ENCODE measurements at places on chromosomes 12 and 14. TPM values are rescaled to one million over a fixed set of nuclear protein-coding genes. Genes with fewer than 3 reads are reported as not detected.

The UNC119B gene
- total RNA-seq = 29.1 TPM

The SLC35E3 gene
- total RNA-seq = 8.2 TPM

The MRPL42 gene
- 40.1 TPM for total RNA-seq

The DBX2 gene
- not detected for total RNA-seq

The SOAT2 gene
- total RNA-seq = 0.26 TPM

The CLEC12A gene
- 0.22 TPM for total RNA-seq

The RNASE3 gene
- total RNA-seq = not detected

The TAS2R20 gene
- 1.3 TPM for total RNA-seq

The LEMD3 gene
- total RNA-seq = 52.6 TPM

The FAM222A gene
- 0.55 TPM for total RNA-seq

The HELB gene
- total RNA-seq = 69.0 TPM

- no peak for DNase-seq
Measured at GRCh38 chr12:111636209-111636945, 37.3 kb upstream of the ATXN2 start.

- no peak for DNase-seq
Measured at GRCh38 chr14:52325126-52325525, 11.0 kb downstream of the PTGER2 start.

GRCh38 chr12:118472940-118473339 lies 96.6 kb downstream of the SUDS3 start:
- DNase-seq = no peak

GRCh38 chr12:23008623-23009022 lies 383.7 kb downstream of the ETNK1 start:
- no peak for DNase-seq

- no peak for DNase-seq
Measured at GRCh38 chr12:63917864-63918799, 73.6 kb downstream of the SRGAP1 start.

GRCh38 chr14:70203686-70204085 lies 14.9 kb upstream of the SLC8A3 start:
- no peak for DNase-seq

- no peak for DNase-seq
Measured at GRCh38 chr12:105451798-105452197, 121.3 kb downstream of the C12orf75 start.

- DNase-seq = no peak
Measured at GRCh38 chr14:76163668-76164363, 12.1 kb downstream of the GPATCH2L start.

DNA sequence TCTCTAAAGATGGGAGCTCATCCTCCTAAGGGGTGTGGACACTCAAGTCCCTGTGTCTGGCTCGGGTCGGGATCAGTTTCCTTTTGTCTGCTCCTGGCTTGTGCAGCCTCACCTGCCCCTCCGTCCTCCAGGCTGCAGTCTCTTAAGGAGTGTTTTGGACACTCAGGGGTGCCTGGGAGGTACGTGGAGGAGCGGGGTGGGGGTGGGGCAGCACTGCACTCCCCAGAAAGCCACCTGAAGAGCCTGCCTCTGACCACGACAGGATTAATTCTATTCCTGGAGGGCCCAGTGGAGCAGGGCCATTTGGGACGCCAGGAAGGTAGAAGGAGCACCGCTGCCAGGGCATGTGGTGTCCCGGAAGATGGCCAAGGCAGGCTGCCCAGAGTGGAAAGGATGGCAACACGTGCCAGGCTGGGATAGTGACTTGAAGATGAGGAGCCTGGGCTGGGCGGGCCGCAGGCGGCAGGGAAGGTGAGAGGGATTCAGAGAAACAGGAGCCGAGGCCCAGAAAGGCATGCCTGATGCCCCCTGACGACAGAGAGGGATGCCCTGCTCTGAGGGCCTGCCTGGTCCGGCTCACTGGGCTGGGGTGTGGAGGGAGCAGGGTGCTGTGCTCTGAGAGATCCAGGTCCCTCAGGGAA lies 14.8 kb upstream of the LRTM2 start:
- DNase-seq = no peak

GRCh38 chr12:109462868-109463692 lies 14.0 kb downstream of the KCTD10 start:
- no peak for DNase-seq

GRCh38 chr12:112350593-112351592 lies 31.3 kb downstream of the HECTD4 start:
- no peak for DNase-seq

GRCh38 chr14:20455355-20456300 lies 602 bp downstream of the APEX1 start:
- no peak for DNase-seq

DNA sequence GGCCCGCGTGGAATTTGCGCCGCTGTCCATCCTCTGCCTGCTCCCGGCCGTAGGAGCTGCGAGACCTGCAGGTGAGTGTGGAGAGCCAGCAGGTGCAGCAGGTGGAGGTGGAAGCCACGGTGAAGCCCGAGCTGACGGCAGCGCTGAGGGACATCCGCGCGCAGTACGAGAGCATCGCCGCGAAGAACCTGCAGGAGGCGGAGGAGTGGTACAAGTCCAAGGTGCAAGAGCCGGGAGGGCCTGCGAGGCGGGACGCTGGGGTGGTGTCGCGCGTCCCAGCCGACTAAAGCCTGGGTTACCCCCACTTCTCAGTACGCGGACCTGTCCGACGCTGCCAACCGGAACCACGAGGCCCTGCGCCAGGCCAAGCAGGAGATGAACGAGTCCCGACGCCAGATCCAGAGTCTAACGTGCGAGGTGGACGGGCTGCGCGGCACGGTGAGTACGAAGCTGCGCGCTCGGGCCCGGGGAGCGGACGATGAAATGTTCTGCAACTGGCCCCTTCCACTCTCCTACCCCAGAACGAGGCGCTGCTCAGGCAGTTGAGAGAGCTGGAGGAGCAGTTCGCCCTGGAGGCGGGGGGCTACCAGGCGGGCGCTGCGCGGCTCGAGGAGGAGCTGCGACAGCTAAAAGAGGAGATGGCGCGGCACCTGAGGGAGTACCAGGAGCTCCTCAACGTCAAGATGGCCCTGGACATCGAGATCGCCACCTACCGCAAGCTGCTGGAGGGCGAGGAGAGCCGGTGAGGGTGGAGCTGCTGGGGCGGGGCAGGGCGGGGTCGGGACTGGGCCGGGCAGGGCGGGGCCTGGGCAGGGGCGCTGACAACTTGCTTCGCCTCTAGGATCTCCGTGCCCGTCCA lies 2.1 kb downstream of the PRPH start:
- DNase-seq = no peak

GRCh38 chr12:92002195-92002649 lies 143.4 kb downstream of the BTG1 start:
- DNase-seq = no peak

GRCh38 chr14:23633160-23633701 lies 2.9 kb upstream of the DHRS2 start:
- no peak for DNase-seq

DNA sequence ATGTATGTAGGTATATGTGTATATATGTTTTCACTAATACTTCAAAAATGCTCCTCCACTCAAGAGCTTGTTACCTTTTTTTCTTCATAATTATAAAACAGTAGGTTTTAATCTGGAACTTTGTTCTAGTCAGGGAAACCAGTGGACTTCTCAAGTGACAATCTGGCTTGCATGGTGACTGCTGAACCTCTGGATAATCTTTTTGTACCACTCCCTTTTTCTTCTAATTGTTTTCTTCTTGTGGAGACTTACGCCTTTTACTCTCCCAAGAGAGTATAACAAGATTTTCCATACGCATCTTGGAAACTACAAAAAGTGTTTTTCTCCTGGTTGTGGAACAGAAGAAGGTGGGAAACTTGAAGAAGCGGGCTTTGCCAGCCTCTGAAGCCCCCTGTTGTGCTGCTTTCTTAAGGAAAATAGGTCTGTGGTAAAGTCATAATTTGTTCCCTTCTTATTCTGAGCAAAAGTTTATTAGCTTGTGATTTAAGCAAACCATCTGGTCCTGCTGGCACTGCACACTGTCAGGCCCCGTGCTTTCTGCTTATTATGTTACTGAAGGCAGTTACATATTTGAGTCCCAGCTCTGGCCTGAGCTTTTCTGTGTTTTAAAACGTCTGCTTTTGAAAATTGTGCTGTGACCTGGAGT lies 291.8 kb downstream of the ERC1 start:
- no peak for DNase-seq

- DNase-seq = no peak
Measured at GRCh38 chr12:59414051-59414450, 181.8 kb upstream of the SLC16A7 start.

DNA sequence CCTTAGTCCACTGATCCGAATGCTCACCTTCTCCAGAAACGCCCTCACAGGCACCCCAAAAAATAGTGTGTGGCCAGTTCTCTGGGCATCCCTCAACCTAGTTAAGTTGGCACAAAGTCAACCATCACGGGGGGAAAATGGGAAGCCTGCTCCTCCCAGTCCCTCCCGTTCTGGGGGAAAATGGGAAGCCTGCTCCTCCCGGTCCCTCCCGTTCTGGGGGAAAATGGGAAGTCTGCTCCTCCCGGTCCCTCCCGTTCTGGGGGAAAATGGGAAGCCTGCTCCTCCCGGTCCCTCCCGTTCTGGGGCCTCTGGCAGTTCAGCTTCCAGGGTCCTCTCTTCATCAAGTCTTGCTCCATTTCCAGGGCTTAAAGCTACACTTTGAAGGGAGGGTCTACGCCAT lies 106.1 kb downstream of the RIMBP2 start:
- no peak for DNase-seq

- peak; percentile 66 for DNase-seq
Measured at GRCh38 chr14:104723651-104724406, at the start of gene ADSS1. TSS of gene ADSS1 (plus strand) at chr14:104724229. CDS start at chr14:104724271, 42 bp downstream.

GRCh38 chr12:30973830-30974229 lies 47.3 kb downstream of the TSPAN11 start:
- DNase-seq = no peak

DNA sequence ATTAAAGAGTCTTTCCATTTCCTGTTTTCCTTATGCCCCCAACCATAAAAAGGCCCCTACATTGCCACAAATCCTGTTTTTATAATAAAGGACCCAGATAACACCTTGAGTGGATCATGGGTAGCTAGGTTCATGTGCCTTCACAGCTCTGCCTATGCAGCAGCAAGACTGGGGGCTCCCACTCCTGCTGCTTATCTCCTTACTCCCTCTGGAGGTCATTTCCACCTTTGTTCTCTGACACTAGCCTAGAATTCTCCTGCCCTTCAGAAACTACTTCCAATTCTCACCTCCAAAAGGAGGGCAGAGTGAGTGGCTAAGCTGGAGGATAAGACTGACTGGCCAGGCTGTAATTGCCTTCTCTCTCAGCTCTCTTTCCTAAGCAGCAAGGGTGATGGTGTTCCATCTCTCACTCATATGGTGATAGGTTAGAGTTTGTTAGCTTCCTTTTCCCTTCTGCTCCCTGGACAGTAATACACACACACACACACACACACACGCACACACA lies 20.0 kb upstream of the STAC3 start:
- no peak for DNase-seq

GRCh38 chr14:84323450-84323849 lies 1206.5 kb upstream of the FLRT2 start:
- DNase-seq = no peak

- peak; percentile 53 for DNase-seq
Measured at GRCh38 chr12:132218915-132219314, 74.7 kb downstream of the NOC4L start.

- no peak for DNase-seq
Measured at GRCh38 chr12:92012691-92013090, 133.0 kb downstream of the BTG1 start.

DNA sequence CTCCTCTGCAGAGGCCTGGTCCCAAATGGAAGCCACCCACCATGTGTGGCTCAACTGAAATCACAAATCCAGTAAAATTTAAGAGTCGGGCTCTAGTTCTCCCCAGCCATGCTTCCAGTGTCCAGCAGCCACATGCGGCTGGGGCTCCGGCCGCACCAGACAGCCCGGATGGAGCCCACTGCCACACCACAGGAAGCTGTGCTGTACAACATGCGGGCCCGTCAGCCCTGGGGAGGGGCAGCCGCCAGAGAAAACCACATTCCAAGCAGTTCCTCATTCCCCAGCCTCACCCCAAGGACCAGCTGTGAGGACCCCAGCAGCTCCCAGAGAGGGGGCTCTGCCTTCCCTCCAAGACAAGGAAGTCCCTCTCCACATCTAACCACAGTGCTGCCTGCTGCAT lies 135.0 kb downstream of the NCOR2 start:
- DNase-seq = no peak

DNA sequence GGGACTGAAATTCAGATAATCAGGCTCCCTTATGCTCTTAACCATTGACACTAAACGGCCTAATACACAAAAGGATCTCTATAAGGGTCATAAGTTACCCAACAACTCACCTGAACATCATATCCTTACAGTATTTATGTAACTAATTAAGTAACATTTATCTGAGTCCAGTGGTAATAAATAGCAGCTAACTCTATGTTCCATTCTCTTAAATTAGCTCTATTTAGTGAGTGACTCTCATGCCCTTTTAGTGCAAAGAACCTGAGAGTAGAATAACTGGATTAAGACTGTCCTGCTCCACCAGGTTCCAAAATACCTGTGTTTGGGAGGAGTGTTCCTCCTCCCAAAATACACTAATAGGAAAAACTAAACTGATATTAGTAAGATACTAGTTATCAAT lies 9.8 kb downstream of the SCAF11 start:
- DNase-seq = no peak

DNA sequence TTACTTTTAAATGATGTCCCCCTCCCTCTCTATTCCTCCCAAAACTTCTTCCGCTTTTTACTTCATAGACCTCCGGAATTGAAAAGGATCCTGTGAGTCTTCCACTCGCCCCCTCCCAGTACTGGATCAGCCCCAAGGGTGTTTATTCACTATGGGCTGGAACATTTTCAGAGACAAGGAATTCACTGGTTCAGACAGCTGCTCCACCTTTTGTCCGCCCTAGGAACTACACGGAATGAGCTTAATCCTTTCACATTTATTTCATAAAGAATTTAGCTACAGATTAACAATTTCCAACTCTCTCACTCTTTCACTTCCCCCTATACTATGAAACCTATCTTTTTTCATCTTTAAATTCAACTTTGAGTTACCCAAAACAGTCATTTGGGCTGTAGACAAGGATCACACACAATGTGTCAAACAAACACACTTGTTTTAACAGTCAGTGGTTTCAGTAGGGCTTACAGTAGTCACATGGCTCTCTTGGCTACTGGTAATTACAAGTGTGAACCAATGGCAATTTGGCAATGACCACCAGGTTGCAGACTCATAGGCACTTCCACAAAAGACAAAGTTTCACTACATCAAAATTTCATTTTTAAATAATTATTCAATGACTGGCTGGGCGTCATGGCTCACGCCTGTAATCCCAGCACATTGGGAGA lies 20.6 kb downstream of the CNIH1 start:
- no peak for DNase-seq

- no peak for DNase-seq
Measured at GRCh38 chr14:101201535-101202151, 298.1 kb upstream of the RTL1 start.

GRCh38 chr14:96631030-96631429 lies 128.8 kb downstream of the PAPOLA start:
- no peak for DNase-seq

All from CD4-positive, alpha-beta memory T cell (primary cell).